ENCODE measurements at places on chromosomes 1 and 21. TPM values are rescaled to one million over a fixed set of nuclear protein-coding genes. Genes with fewer than 3 reads are reported as not detected.
A peak's percentile ranks its signal among the peaks of the same experiment; 100 is the strongest.

- DNase-seq: no peak
These were observed 392.3 kb upstream of the CAMK1G start for GRCh38 chr1:209191262-209191634.

- DNase-seq: peak; percentile 4
These were observed 88.5 kb upstream of the NFASC start for GRCh38 chr1:204782118-204782700.

Gene AMPD1
- total RNA-seq: not detected

GRCh38 chr1:2540816-2541492 lies 10.9 kb upstream of the HES5 start:
- DNase-seq: no peak

Gene PRMT6
- total RNA-seq: 15.4 TPM

DNA sequence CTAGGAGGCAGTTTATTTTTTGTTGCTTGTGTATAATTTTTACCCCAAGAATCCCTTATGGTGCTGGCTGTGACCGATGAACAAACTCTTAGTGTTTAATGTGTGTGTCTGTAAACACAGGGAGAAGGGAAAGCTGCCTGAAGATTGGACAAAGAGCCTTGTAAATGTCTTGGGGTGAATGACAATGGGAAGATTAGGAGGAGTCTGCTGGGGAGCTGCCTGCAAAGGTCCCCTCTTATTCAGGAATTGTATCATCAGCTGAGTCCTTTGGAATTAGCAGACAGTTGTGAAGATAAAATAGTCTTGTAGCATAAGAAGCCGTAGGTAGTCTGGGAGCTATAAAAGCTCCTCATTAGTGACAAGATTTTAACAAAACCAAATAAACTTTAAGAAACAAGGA lies 88.4 kb downstream of the RUNX1 start:
- no peak for DNase-seq

- peak; percentile 91 for DNase-seq
These were observed 9.1 kb upstream of the SLC19A1 start for GRCh38 chr21:45551316-45551715.

DNA sequence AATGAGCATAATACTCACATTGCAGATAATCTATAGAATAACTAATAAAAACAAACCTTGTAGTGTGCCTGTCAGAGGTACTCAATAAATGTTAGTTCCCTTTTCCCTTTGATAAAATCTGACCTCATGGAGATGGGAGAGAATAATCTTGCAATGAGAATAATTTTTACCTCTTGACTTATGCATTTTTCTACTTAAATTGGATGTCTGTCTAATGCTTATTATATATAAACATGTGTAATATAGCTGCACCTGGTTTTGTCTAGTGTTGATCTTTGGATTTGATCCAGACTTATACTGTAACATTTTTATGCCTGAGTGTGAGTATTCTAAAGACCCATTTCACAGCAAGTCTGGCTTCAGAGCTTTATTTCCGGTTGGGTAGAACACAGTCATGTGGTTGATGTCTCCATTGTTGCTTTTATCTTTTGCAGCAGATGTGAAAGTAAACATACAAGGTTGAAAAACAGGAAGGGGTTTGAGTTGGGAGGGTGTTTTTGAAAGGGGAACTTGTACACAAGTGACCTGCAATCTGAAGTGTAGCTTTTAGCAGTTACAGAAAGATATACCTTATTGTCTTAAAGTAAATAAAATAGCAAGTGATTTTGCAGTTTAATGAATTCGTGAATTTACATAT lies 12.4 kb downstream of the EPB41 start:
- peak; percentile 4 for DNase-seq

- DNase-seq: no peak
These were observed 306.9 kb downstream of the LRRC40 start for GRCh38 chr1:69898403-69898947.

DNA sequence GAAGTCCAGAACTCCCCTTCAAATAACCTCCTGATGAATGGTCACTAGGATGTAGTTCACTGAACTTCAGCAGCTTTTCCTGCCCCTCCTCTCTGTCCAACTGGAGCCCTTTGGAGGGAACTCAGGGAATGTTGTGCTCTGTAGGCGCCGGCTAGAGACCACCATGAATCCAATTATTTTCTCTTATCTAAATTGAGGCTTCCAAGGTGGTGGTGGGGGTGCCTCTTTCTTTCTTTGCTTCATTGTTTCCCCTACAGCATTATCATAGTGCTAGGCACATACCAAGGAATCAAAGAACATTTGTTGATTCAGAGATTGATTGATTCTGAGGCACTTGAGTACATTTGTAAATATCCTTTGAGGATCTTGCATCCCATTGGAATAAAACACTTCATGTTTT lies 426.6 kb upstream of the PLXNA2 start:
- DNase-seq: no peak

GRCh38 chr1:202150602-202151001 lies 6.1 kb upstream of the ARL8A start:
- no peak for DNase-seq

Gene HSF2BP
- 0.90 TPM for total RNA-seq

DNA sequence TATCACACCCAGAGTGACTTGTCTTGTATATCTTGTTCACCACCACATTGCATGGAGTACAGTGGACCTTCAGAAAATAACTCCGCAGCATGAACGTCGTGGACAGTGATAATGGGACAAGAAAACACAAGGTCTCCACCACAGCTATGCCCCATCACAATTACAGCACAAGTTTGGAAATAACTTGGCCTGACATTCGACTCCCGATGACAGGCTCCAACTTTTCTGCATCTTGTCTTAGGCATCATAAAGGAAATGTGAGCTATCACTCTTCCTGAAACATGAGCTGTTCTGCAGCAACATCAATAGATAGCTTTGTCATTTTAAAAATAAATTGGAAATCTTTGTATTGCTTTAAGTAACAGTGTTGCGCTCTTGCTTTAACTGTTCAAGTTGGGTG lies 2.9 kb downstream of the RRP1B start:
- peak; percentile 12 for DNase-seq

DNA sequence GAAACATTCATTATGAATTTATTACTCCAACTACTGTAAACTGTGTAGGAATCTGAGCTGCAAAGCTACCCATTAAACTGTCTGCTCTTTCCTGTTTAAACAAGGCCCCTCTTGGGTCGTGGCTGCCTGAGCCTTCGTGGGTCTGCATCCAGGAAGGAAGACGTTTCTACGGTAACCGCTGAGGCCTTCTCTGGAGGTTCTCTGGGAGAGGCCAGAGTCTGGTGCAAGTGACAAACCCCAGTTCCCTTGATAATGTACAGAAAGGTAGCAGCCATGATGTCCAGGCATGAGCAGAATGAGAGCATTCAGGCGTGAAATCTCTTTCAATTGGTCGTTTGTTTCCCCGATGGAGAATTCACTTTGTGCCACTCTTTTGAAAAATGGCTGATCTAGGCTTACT lies 350.2 kb downstream of the PLPP3 start:
- DNase-seq: no peak

- peak; percentile 31 for DNase-seq
These were observed 1.1 kb upstream of the GUCA2A start for GRCh38 chr1:42165511-42166210.

Gene MANEAL
- 0.28 TPM for total RNA-seq

GRCh38 chr1:119438761-119439160 lies 23.8 kb downstream of the HSD3B2 start:
- DNase-seq: no peak

Gene GORAB
- total RNA-seq: 17.2 TPM

DNA sequence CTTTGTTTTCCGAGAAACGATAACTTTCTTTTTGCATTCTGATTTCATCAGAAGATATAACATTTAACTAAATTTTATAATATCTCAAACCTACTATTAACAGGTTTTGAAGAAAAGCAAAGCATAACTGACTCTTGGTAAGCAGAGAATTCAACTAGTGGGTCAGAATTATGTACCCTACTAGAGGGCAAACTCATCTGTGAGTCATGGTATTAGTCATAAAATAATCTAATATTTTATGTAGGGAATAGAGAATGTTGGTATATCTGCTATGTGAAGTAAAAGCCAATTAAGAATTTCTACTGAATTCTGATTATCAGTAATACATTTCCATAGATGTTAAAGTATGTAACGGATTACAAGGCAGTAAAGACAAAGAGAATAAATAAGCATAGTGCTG lies 56.8 kb downstream of the USP1 start:
- peak; percentile 45 for DNase-seq

DNA sequence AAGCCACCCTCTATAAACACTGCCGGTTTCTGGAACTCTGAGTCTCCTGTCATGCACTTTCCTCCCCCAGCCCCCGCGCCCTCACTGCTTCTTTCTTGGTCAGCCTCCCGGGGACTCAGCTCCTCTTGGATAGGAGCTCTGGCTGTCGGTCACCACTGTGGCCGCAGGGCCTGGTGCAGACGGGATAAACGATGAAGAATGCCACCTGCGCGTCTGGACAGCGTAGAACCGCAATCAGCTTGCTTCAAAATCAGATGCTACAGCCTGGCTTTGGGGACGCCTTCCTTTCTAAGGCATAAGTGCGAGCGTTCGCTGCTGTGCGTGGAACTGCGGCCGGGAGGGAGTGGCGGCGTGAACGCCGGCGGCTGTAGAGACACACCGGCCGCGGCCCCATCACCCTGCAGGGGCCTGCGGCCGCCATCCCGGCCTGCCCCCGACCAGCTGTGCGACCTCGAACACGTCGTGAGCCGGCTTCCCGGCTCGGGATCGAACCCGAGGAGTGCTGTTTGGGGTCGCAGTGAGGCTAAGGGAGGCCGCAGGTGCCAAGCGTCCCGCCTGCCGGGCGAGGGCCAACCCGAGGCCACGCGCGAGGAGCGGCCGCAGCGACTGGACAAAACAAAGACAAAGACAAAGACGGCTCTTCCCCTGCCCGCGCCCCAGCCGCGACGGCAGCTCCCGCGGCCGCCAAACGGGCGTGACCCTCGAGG lies 688 bp downstream of the PTTG1IP start:
- DNase-seq: peak; percentile 46

Gene CD247
- not detected for total RNA-seq

- DNase-seq: no peak
These were observed 71.5 kb downstream of the GNG12 start for GRCh38 chr1:67761730-67762129.

DNA sequence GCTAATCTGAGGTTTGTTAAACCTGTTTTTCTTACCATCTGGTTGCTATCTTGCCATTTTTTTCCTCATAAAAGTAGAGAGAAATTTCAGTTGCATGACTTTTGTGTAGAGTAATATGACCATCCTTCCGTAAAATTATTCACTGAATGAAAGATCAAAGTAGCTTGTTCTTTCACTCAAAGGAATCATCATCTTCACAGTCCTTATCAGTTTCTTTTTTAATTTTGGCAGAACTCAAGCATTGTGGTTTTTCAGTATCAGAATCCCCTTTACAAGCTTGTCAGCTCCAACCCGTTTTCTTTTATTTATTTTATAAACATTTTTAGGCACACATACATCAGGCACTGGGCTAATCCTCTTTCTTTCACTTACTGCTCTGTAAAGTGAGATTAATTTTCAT lies 91.7 kb downstream of the UBE2U start:
- DNase-seq: no peak

- peak; percentile 79 for DNase-seq
These were observed 5.3 kb downstream of the FCRLB start for GRCh38 chr1:161726473-161727255.

DNA sequence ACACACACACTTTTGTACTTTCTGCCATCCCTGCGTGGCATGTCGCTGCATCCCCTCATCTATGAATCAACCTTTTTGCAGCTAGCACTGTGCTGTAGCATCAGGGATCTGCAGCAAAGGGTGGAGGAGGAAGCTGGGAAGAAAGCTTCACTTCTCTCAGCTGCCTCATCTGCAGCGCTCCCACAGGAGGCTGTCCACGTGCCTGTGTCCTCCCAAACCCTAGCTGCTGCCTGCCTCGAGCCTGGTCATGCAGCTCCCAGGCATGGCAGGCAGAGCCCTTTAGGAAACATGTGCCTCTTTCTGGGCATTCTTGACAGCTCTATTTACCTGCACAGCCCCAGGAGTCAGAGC lies 262.1 kb upstream of the SGIP1 start:
- peak; percentile 69 for DNase-seq

DNA sequence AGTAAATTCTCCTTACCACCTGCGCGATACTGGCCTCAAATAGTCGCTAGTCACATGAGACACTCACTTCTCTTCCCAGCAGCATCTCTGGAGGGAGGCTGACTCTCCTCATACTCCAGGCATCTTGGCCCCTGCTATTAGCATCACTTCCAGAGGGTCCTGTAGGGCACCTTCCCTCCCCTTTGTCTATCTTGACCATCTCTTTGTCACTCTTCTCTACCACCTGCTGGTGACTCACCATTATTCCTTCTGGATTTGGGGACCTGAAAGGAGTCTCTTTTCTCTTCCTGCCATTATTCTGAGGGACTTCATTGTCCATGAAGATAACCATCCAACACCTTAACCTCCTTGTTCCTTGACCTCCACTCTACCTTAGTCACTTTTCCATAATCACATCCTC lies 31.7 kb upstream of the GPR37L1 start:
- no peak for DNase-seq
